ENCODE measurements at places on chromosomes 4 and X. TPM values are rescaled to one million over a fixed set of nuclear protein-coding genes. Genes with fewer than 3 reads are reported as not detected.
A peak's percentile ranks its signal among the peaks of the same experiment; 100 is the strongest.

GRCh38 chrX:107628662-107629539 lies 591 bp downstream of the PRPS1 start:
- DNase-seq, result peak; percentile 49

DNA sequence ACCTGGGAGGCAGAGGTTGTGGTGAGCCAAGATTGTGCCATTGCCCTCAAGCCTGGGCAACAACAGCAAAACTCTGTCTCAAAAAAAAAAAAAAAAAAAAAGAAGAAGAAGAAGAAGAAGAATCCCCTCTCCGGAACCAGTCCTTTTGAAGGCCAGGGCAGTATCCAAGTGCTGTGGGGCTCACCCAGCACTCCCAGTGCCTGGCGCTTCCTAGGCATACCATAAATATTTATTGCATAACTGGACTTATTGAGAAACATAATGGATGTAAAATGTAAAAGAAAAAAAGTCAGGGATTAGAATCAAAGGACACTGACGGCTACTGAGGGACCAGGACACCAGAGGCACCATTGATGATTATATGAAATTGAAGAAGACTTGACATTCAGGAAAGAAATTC lies 162.1 kb upstream of the KIT start:
- no peak for DNase-seq

GRCh38 chr4:83113429-83113786 lies 1.1 kb downstream of the PLAC8 start:
- no peak for DNase-seq

DNA sequence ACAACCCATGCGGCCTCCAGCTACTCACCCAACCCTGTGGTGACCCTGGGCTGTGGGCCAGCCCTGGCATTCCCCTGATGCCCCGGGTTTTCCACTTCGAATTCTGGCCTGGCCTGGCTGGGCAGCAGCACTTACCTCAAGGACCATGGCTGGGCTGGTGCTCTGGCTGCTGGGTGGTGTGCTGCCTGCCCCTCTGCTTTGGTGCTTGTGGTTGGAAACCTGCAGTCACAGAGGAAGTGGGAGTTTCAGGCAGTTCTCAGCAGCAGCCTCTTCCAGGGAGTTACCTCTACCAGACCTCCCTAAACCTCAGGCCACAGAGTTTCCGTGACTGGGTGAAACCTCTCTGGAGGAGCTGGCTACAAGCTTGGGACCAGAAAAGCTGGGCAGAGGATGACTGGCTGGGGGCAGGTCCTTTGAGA lies at the start of gene CXCR3:
Gene CXCR3 (minus strand): TSS at position 209 of the 419 bp plus-strand sequence. CDS start 62 bp downstream, at position 147.
- DNase-seq, result no peak

- DNase-seq, result peak; percentile 32
Measured at GRCh38 chr4:11710453-11711093, 281.9 kb upstream of the HS3ST1 start.

DNA sequence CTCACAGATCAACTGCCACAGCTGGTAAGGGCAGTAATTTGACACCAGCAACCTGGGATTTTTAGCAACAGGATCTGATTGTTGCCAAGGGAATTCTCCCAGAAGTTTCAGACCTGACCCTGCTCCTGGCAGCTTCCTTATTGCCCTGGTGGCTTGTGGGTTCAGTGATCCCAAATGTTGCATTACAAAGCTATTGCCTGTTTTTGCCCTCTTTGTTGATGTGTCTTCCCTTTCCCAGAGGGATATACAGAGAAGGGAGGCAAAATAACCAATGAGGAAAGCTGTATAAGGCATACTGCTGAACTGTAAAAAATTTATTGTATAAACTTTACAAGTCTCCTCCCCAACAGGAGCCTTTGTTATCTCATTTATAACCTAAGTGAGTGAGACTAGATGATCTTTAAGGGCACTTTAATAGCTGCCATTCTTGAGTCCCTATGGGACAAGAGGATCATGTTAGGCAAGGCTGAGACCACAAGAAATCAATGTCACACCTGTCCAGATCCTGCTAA lies 22.2 kb downstream of the VSIG4 start:
- no peak for DNase-seq

- no peak for DNase-seq
Measured at GRCh38 chr4:179738822-179739221, 2296.6 kb upstream of the AGA start.

DNA sequence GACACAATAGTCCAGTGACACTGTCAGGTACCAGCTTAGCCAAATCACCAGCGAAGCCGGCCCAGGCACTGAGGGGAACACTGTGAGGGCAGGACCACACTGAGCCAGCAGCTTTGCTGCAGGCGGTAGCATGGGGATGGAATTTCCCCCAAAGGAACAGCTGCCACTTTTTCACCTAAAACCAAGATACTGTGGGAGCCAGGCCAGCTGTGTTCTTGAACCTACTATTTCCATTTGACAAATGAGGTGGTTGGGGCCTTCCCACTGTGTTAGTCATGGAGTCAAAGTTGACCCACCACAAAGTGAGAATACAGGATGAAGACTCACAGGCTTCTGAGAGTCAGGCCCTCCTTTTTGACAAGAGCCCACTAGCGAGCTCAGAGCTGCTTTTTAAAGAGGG lies 70.7 kb upstream of the SH3RF1 start:
- peak; percentile 11 for DNase-seq

GRCh38 chrX:51420610-51421009 lies 75.8 kb downstream of the NUDT11 start:
- DNase-seq, result peak; percentile 57

DNA sequence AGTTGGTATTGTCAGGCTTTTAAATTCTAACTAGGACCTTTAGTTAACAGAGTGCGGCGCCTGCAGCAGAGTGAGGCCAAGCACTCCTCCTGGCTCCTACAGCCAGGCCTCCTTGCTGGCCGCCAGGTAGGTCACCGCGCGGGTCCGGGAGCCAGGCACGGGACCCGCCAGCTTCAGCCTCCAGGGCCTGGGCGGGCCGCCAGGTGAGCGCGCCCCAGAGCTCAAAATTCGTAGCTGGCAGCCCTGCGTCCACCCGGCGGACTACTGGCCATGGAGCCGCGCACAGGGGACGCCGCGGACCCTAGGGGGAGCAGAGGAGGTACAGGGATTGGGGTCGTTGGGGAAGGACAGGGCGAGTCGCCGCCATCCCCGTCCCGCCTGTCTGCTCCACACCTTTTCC lies at the start of gene MAGIX:
Gene MAGIX (plus strand): TSS at position 139 of the 400 bp plus-strand sequence. CDS start 132 bp downstream, at position 271.
- no peak for DNase-seq

GRCh38 chrX:154312116-154312515 lies 16.5 kb downstream of the TKTL1 start:
- no peak for DNase-seq

DNA sequence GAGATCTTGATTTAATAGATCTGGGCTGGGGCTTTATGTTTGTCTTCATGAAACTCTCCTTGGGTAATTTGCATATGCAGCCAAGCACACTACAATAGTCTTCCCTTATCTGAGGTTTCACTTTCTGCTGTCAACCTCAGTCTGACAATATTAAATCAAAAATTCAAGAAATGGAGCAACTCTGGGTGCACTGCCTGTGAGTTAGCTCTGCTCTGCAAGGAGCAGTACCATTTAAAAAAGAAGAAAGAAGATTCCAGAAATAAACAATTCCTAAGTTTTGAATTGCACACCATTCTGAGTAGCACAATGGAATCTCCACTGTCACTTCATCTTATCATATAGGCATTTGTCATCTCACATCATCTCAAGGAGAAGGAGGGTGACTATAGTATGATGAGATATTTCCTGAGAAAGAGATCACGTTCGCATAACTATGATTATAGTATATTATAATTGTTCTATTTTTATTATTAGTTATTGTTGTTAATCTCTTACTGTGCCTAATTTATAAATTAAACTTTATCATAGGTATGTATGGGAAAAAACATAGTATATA lies 9.4 kb downstream of the FNIP2 start:
- no peak for DNase-seq

GRCh38 chr4:46274717-46275116 lies 115.2 kb downstream of the GABRA2 start:
- DNase-seq, result peak; percentile 5

- DNase-seq, result no peak
Measured at GRCh38 chr4:57430726-57431125, 320.5 kb upstream of the IGFBP7 start.

DNA sequence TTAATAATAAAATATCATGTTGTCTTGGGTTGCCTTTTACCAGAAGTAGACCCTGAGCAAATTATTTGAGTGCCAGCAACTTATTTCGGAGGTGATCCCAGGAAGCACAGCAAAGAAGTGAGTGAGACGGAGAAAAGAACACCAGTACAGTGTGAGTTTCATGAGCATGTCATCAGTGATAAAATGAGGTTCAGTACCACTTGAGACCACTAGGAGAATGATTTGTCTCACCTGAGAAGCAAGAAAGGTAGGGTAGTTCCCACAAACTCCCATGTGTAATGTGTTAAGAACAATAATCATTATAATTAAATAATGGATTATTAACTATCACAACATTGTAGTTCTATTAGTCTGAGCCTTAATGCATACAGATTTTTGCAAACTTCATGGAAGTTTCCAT lies 112.8 kb upstream of the DMD start:
- DNase-seq, result no peak

DNA sequence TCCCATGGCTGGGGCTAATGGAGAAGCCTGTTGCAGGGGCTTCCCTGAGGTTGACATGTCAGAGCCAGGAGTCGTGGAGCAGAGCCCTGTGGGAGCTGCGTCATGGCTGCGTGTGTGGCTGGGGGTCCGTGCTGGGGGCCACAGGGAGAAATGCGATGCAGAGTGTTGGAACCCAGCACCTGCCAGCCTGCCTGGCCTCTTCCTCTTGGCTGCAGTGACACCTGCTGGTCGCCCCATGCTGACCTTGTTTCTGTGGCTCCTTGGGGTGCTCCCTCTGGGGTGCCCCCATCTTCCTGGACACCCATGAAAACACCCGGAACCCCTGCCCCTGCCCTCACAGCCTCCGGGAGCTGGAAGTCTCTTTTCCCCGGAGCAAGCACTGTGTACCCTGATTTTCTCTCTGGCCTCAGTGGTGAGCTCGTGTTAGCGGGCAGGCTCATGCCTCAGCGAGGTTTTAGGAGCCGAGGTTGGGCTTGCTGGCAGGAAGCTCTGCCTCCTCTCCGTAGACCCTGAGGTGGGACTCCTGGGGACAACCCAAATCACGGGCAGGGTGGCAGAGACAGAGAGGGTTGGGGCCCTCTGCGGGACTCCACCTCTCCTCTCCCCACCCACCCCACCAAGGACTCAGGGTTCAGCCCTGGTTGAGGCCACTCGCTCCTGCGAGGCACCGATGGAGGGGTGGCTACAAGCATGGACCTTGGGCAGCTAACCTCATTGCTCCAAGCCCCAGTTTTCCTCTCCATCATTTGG lies 103.7 kb downstream of the SORCS2 start:
- no peak for DNase-seq

GRCh38 chrX:67004451-67004850 lies 365.6 kb upstream of the EDA2R start:
- no peak for DNase-seq

DNA sequence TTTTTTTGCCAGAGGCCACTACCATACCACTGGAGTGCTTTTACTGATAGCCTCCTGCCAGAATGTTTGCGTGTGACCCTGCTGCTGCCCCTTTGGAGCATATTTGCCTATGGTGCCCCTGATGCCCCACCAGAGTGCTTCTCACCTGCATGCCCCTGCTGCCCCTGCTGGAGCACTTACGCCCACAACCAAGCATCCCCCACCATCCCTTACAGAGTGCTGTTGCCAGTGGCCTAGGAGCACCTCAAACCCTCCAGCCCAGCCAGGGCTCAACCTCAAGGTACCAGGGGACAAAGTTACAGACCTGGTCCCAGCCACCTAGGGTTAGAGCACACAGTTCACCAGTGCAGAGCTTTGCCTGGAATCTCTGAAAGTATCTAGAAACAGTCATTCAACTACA lies 207.2 kb downstream of the CFAP299 start:
- DNase-seq, result no peak

- DNase-seq, result peak; percentile 79
Measured at GRCh38 chr4:26076000-26076587, 162.1 kb downstream of the SMIM20 start.

GRCh38 chr4:1745165-1745564 lies 23.8 kb downstream of the TACC3 start:
- no peak for DNase-seq

DNA sequence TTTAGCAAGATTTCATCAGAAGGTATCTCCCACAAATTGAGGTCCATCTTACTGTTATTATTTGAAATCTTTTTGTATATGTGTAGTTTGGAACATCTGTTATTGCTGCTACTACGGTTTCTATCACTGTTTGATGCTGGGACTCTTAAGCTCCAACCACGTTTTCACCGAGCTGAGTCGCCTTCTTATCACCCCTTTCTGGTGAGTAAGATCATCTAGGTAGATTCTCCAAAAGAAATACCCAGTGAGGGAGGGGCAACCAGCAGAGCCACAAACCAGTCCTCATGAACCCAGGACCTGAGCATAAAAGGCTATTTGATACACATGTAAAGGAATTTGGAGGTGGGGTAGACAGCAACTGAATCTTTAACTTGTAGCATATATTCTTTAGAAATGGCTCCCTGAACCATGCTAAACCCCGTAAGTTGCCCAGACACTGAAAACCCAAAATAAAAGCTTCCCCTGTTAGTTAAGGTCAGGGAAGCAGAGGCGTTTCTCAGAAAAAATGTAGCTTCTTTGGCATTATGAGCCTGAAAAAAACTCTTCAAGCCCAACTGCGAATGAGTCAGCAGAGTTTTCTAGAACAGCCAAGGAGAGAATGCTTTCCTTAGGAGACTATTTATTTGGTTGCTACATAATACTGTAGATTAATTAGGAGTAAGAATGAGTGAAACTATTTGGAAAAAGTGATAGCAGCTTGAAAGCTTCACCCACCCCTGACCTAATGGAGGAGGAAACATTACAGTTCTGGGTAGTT lies 53.8 kb upstream of the ATXN3L start:
- DNase-seq, result peak; percentile 74

DNA sequence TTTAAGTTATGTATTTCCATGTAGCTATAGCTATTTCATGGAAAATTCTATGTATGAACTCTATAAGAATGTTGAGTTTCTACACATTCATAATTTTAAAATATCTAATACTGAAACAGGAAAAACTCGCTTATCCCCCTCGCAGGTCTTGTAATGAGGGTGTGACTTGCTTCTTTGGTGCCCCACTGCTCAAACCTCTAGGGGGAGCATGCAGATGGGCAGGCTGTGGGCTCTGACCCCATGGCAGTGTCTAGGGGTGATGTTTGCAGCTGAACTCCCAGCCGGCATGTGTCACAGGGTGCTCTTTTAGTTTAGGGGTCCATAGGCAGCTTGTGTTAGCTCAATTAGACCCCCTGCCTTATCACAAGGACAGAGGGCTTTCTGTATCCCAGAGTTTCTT lies 1825.7 kb upstream of the ADGRL3 start:
- DNase-seq, result no peak

GRCh38 chrX:111302284-111302683 lies 32.0 kb upstream of the CAPN6 start:
- no peak for DNase-seq

Gene MSL3
- 21.2 TPM for polyA plus RNA-seq

Gene CXCL8
- 5.6 TPM for polyA plus RNA-seq

Gene F8
- 5.1 TPM for polyA plus RNA-seq

Gene IQSEC2
- polyA plus RNA-seq, result 16.4 TPM

Gene FSTL5
- 2.8 TPM for polyA plus RNA-seq

Gene SSX3
- not detected for polyA plus RNA-seq

Gene SSX4B
- polyA plus RNA-seq, result not detected

Gene RIPPLY1
- 0.24 TPM for polyA plus RNA-seq

Gene UGT8
- 0.60 TPM for polyA plus RNA-seq

Gene ARMCX2
- 123 TPM for polyA plus RNA-seq
